ENCODE measurements at places on chromosomes 6 and 20. TPM values are rescaled to one million over a fixed set of nuclear protein-coding genes. Genes with fewer than 3 reads are reported as not detected.

The TRAPPC3L gene
- not detected for total RNA-seq

The SLC32A1 gene
- total RNA-seq = not detected

The ULBP2 gene
- total RNA-seq = 14.5 TPM

The MAFB gene
- total RNA-seq = 6.5 TPM

The UBE2C gene
- total RNA-seq = 1.0 TPM

The SMOC2 gene
- total RNA-seq = not detected

The SEL1L2 gene
- not detected for total RNA-seq

The SSTR4 gene
- total RNA-seq = not detected

The PDE10A gene
- total RNA-seq = not detected

The HTR1E gene
- total RNA-seq = not detected

The GDAP1L1 gene
- not detected for total RNA-seq

The CST7 gene
- not detected for total RNA-seq

The ARHGAP18 gene
- total RNA-seq = 28.5 TPM

The PDE7B gene
- total RNA-seq = not detected

The FAM162B gene
- total RNA-seq = not detected

The SLC22A2 gene
- not detected for total RNA-seq

The DZANK1 gene
- 2.7 TPM for total RNA-seq

The RAMACL gene
- 3.8 TPM for total RNA-seq

The TRIM10 gene
- not detected for total RNA-seq

The OR2H1 gene
- total RNA-seq = not detected

The OXT gene
- not detected for total RNA-seq

The SOBP gene
- total RNA-seq = not detected

The SLPI gene
- total RNA-seq = 129 TPM

The ANGPT4 gene
- 0.07 TPM for total RNA-seq

The PARD6B gene
- 5.6 TPM for total RNA-seq

The MUCL3 gene
- not detected for total RNA-seq

The ZNF391 gene
- total RNA-seq = 6.5 TPM
